HS-27A (cell line): ENCODE measurements at places on chromosomes 7 and 10.

DNA sequence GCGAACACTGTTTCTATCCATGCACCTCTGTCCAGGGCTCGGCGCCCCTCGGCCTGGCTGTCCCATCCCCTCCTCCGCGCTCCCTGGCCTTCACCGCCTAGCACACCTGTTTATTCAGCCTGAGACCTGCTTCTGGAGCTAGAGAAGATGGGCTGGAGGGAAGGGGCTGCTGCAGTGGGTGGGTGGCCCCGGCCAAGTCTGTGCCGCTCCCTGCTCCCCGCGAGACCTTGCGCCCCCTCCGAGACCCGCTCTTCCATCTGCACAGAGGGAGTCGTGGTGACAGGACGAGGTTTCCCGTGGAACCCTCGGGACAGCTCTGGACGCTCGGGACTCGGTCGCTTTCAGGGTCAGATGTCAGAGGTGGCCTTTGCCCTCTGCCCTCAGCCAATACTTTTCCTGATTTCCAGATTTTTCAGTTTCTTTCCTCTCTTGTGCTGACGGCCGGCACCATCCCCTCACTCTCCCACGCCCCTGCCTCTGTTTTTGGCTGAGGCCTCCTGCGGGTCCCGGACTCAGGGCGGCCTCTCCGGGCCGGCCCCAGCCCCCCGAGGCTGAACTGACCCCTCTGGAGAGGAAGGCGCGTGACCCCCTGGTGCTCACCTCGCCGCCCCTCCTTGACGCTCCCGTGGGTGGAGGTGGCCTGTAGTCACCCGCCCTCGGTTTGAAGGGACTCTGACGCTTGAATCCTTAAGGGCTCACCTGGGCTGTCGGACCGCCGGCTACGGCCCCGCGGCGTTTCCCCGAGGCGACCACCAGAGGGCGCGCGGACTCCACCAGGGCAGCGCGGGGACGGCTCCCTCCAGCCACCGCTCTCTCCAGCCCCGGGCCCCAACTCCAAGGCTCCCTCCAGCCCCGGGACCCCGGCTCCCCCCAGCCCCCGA is 15.6 kb downstream of the SHH start:
- DNase-seq, result no peak

DNA sequence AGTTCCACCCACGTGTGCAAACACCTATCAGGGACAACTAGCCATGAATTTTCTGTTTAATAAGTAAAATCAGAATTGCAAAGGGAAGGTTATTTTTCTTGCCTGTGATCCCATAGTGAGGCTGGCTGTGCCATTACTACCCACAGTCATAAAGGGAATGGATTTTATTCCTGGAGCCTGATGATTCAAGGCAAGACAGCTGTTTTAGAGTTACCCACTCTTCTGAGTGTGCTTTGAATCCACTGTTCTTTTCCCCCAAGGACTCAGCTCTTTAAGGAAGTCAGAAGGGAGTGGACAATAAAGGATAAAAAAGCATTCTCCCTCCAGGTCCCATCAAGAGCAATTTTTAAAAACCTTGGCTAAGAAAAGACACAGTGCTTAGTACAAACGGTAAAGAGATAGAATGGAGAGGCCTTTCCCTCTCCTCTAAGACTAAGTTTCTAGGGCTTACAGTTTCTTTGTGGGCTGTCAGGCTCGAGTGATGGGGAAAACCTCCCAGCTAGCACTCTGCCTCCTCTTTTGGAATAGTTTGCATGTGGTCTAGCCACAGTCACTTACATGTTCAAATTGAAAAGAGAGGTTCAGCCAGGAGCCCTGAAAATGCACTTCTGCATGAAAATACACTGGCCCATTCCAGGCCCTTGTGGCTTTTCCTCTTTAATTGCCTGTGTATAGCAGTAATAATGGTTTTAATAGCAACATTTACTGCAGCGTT is 5.1 kb upstream of the LRRC4 start:
- no peak for DNase-seq

- DNase-seq, result no peak
Observed at GRCh38 chr7:25891591-25891990, 260.4 kb upstream of the NFE2L3 start.

DNA sequence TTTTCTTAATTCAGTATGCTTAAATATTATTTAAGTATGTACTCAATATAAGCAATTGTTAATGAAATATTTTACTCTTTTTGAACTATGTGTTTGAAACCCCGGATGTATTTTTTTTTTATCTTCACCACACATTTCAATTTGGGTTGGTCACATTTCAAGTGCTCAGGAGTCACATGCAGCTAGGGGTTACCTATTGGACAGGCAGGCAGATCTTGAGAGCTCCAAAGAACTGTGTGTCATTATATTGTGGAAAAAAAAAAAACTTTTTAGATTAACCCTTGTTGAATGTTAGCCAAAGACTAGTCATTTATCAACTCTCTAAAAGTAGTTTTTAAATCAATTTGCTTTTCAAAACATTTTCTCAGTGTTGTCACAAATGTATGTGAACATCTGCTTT is 37.2 kb downstream of the IKZF1 start:
- no peak for DNase-seq

GRCh38 chr7:75905785-75906604 is 9.0 kb upstream of the POR start:
- DNase-seq, result no peak

- no peak for DNase-seq
Observed at GRCh38 chr7:56091591-56091990, 1.2 kb downstream of the PHKG1 start.

GRCh38 chr10:12768156-12769100 is 233.1 kb downstream of the CCDC3 start:
- no peak for DNase-seq

- no peak for DNase-seq
Observed at GRCh38 chr10:133465191-133465949, 11.6 kb downstream of the SCART1 start.

GRCh38 chr10:106557951-106558733 is 606.4 kb downstream of the SORCS1 start:
- no peak for DNase-seq

DNA sequence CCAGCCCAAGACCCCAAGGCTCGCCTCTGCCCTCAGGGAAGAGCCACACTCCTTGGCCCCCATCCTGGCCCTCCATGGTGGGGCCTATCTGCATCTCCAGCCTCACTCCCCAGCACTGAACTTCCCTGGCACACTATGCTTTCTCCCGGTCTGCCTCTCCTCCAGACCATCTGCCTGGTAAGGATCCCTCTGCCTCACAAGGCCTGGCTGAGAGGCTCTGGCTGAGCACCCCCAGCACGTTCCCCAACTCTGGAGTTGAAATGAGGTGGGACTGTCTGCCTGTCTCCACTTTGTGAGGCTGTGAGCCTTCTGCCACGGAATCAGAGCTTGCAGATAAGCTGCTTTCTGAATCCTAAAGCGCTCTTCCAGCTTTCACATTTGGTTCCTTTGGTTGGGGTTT is 220.7 kb downstream of the TNS3 start:
- DNase-seq, result no peak

DNA sequence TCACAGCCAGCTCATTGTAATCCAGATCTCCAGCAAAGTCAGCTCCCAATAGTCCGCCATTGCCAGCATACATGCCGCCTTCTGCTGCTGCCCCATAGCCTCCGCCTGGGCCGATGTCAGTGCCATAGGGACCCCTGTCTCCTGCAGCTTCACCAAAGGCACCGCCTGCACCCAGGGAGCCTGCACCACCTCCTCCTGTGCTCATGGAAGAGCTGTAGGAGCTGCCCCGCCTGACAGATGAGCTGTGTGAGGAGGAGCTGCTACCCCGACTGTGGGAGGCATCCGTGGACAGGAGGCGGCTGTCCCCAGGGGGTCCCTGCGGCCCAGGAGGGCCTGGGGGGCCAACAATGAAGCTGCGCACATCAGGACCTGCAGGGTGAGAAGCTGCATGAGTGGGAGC is 51.7 kb downstream of the COL17A1 start:
- no peak for DNase-seq

GRCh38 chr10:126972635-126973414 is 67.6 kb downstream of the DOCK1 start:
- peak; percentile 49 for DNase-seq

DNA sequence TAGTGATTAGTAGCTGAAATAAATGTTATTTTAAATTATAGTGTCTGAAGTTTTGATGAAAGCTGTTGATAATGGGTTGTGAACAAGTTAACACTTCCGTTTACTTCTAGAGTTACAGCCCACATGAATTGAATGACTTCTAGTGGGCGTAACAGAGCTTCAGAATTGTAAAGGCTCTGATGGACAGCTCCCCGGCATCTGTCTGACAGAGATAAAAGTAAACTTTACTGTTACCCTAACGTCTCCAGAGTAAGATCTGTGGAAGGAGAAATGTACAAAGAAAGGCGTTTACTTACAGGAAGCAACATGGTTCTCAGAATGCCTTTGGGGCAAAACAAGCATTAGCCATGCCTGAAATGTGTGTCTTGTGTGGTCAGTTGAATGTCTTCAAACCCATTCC is 124.4 kb downstream of the ADARB2 start:
- no peak for DNase-seq

DNA sequence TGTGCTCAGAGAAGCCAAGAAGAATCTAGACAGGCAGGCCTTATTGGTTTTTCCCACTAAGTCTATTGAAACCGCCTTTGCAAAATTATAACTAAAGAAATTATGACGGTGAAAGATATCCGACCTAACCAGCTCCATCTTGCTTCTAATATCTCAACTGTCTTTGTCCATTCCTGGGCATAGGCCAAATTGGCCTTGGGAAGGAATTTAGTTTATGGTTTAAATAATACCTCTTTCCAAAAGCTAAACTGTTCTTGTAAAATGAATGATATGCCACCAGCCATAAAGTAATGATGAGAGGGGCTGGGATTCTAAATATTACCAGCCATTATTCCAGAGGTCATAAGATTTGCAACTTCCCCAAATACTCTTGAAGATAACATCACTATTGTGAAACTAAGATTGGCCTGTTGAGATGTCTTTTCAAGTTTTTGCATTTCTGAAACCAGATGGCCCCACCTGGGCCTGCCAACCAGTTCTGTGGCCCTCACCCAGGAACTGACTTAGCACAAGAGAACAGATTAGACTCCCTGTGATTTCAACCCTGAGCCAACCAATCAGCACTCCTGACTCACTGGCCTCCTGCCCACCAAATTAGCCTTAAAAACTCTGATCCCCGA is 41.2 kb upstream of the SLC35G1 start:
- no peak for DNase-seq

DNA sequence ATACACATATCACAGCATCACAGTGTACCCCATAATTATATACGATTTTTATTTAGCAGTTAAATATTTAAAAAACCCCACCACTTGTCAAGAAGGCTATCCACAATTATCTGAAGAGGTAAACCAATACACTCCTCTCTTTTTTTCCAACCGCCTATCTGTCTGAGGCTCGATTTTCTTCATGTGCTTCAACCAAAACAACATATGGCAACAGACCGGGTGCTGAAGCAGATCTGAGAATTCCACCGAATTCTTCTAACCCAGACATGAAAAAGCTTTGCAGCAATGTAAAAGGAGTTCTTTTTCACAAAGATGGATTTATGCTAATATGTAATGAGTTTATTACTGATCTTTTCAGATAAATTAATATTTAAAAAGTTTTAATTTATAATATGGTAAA is 132.4 kb upstream of the RHEB start:
- DNase-seq, result no peak

DNA sequence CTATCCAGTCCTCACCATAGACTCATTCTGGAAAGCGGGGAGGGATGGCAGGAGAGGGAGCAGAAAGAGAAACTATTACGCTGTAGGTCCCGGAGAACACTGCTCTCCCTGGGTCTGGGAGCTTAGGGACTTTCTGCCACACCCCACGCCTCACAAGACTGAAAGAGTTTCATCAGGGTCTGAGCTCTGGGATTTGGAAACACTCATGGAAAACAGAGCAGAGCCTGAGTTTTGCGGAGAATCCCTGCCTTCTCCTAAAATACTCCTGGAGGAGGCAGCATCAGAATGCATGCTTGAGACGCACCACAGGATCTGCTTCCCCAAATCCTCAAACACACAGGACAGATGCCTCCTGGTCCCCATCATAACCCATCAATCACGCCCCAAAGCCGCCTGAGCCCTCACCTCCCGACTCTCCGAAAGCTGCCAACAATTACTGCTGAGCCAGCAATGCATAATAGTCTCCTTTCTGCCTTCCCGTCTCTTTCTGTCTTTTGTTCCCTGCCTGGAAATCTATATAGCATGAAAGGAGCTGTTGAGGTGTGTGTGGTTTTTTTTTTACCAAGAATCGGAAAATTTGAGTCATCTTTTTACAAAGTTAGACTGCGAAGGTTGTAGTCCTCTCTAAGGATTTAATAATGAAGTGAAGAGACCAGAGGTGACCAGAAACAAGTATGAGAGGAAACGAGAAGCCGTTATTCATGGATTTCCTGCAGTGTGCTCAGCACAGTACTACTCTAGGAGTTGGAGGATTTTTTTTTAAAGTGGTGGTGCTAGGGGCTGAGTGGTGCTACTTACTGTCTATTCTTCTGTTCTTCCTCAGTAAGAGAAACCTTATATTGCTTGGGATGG is 37.7 kb downstream of the ASB13 start:
- no peak for DNase-seq

- no peak for DNase-seq
Observed at GRCh38 chr7:133240302-133240701, 12.6 kb upstream of the EXOC4 start.

- DNase-seq, result no peak
Observed at GRCh38 chr10:53952698-53953630, 848.1 kb downstream of the PCDH15 start.

DNA sequence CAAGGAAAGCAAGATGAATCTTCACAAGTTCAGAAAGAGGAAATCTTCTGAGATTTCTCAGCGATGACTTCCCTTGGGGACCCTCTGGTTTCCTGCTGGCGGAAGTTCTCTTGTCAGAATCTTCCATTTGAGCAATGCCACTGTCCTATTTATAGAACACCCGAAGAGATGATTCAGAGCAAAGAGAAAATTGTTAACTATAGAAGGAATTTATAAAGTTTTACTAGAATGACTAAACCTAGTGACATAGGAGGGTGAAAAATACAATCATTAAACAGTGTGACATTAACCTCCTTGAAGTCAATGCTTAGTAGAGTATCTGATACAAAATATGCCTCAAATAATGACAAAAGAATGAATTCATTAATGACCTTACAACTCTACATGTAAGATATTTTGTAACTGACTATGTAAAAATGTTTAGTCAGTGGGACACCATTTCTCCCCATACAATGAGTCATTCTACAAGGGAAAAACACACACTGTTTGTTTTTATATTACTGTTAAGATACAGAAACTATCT is 206.5 kb upstream of the CNTNAP2 start:
- DNase-seq, result no peak

GRCh38 chr7:158398750-158399149 is 188.9 kb downstream of the PTPRN2 start:
- no peak for DNase-seq

- DNase-seq, result no peak
Observed at GRCh38 chr7:55969391-55969790, 5.0 kb downstream of the NIPSNAP2 start.

DNA sequence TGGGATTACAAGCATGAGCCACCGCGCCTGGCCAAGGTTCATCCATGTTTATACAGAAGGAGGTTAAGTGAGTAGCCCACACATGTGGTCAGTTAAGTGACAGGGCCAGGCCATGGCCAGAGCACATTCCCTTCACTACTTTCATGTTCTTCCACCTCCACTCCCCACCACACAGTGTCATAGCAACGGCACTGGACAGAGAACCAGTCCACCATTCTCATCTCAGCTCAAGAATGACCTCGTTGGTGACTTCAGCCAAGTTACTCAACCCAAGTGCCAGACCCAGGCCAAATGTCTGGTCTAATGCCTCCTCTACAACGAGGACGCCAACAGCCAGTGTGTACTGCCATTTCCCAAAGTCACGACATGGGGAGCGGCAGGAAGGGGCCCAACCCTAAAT is 62.4 kb downstream of the INHBA start:
- DNase-seq, result no peak

GRCh38 chr7:112362731-112363131 is 87.5 kb upstream of the IFRD1 start:
- no peak for DNase-seq

- DNase-seq, result no peak
Observed at GRCh38 chr7:18754766-18755165, 259.2 kb downstream of the HDAC9 start.
